ENCODE measurements at places on chromosomes 13 and 19.

DNA sequence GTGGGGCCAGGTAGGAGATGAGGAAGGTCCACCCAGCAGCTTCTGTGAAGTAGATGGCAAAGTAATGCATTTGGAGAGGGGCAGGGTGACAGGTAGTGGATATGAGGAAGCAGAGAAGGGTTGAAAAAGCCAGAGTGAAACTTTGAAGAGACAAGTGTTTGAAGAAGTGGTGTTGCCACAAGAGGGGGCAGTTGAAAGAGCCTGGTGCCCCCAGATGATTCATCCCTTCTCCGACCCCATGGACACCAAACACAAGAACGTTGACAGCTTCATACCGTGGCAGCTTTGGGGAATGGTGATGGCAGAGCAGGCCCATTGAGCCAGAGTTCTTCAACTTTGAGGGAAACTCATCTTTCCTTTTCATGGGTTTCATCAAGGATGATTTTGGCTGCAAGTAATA is 19.9 kb downstream of the IFNL3 start:
- no peak for DNase-seq

- DNase-seq, result no peak
Observed at GRCh38 chr13:53052675-53053074, 24.1 kb downstream of the OLFM4 start.

- DNase-seq, result no peak
Observed at GRCh38 chr19:48713041-48713863, 6.3 kb downstream of the MAMSTR start.

GRCh38 chr13:64314331-64314730 is 2898.7 kb upstream of the PCDH20 start:
- DNase-seq, result no peak

GRCh38 chr13:110625771-110626321 is 10.5 kb downstream of the NAXD start:
- DNase-seq, result no peak

DNA sequence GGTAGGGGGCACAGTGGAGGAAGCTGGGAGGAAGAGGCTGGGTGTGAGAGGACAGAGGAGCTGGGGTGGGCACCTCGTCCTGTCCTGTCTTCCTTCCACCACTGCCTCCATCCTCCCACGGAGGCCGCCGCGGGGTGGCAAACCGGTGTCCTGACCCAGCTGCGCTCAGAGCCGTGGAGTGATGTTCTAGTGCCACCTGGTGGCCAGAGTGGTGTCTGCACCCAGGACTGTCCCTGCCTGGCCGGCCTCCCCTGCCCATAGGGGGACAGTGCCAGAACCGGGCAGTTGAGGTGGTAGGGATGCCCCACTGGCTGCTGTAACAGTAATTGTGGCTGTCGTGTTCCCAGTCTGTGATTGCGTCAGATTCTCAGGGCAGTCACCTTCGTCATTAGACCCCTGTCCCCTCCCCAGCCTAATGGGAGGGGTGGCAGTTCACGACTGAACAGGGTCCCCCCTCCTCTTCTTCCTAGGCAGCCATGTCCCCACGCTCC is 11.1 kb upstream of the ARRDC2 start:
- DNase-seq, result no peak

- DNase-seq, result no peak
Observed at GRCh38 chr13:72853000-72853399, 71.1 kb downstream of the PIBF1 start.

- no peak for DNase-seq
Observed at GRCh38 chr13:110274687-110275086, 32.3 kb downstream of the COL4A1 start.

- DNase-seq, result no peak
Observed at GRCh38 chr13:35594096-35594495, 117.6 kb upstream of the MAB21L1 start.

DNA sequence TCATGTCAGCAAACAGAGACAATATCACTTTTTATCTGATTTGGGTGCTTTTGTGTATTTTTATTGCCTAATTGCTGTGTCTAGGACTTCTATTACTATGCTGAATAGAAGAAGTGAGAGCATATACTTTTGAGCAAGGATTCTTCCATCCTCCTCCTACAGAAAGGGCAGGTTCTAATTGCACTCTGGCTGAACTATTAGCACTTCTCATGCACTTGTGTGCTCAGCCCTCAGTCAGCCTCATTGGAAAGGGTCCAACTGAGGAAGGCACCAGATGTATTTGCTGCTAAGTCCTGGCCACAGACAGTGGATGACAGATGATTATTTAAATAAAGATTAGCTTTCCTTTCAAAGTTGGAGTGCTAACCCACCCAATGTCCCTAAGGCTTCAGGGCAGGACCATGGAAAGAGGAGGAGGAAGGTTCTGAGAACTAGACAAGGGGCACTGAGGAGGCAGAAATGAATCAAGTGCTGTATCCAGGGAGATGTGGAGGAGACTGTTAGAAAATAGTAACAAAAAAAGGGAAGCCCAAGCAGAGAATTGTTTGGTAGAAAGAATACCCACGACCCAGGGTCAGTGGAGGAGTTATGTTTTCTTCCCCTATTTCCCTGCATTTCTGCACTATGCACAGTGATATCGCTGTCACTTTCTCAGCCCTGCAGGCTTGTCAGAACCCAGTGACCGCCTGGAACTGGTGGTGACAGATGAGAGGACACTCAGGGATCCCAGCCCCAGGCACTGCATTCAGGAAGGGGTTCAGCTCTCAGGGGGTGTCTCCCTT is 8.0 kb downstream of the LILRB4 start:
- no peak for DNase-seq

- DNase-seq, result no peak
Observed at GRCh38 chr19:6384381-6384780, 8.6 kb downstream of the GTF2F1 start.

GRCh38 chr13:49580980-49581680 is 4.2 kb downstream of the RCBTB1 start:
- no peak for DNase-seq

DNA sequence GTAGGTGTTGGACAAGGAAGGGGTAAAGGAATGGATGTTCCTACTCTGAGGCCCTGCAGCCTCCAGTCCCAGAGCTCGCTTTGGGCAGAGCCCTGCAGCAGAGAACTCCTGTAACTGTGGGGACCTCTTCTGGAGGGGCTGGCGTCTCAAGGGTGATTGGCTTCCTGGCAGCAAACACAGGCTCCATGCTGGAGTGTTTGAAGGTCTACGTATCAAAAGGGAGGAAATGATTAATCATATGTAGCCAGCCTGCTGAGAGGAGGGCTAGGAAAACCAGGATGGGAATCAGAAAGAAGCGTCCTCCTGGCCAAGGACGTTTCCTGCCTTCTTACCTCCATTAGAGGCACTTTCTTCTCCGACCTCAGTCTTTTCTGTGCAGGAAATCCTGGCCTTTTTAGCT is 208.5 kb downstream of the TSHZ3 start:
- DNase-seq, result peak; percentile 18

DNA sequence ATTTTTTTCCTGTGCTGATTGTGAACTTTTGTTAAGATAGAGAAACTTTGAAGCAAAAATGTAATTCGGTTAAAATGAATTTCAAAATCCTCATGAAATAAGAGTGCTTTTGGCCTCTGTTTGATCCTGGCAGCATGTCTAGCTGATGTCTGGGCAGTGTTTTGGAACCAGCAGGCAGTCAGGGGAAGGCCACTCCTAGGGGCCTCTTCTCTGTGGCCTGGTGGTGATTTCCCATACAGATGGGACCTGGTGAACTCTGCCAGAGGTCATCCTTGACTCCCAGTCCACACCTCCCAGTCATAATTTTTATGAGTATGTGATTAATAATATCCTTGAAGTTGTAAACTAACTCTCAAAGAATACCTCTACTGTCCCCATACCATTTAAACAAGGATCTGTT is 226.6 kb downstream of the PCCA start:
- DNase-seq, result no peak

DNA sequence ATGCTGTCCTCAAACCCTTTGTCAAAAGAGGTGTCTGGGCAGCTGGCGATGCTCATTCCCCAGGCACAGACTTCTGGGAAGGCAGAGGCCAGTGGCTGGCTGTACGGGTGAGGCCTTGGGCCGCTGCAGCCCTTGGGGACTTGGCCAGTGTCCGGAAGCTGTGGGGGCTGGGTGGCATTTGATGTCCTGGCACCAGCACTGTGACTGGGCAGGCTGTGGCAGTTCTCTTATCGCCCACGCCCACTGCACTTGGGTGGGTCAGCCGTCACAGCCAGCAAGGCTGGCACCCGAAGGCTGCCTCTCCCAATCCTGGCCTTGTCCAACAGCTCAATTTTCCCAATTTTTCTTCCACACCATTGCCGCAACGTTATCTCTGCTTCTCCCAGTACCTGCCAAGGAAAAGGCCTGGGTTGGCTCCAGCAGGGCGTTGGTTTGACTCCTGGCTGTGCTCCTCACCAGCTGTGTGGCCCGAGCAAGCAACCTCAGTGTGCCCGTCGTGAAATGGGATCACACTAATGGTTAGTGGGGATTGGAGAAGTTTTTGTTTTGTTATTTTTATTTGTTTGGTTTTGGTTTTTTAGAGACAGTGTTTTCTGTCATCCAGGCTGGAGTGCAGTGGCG is 12.7 kb upstream of the SLC44A2 start:
- DNase-seq, result no peak

DNA sequence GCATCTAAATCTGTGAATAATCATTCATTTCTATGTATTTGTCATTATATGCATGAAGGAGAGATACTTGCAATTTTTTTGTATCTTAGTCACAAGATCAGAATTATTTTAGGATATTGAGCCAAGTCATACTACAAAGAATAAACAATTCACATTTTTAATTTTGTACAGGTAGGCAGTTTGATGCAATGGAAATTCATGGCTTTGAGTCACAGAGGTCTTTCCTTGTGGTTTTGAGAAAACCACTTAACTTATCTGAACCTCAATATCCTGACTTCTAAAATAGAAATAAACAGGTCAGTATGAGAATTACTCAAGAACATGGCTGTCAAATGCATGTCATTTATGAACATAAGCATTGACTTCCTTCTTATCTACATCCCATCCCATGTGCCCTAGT is 221.4 kb upstream of the SLC10A2 start:
- DNase-seq, result no peak

DNA sequence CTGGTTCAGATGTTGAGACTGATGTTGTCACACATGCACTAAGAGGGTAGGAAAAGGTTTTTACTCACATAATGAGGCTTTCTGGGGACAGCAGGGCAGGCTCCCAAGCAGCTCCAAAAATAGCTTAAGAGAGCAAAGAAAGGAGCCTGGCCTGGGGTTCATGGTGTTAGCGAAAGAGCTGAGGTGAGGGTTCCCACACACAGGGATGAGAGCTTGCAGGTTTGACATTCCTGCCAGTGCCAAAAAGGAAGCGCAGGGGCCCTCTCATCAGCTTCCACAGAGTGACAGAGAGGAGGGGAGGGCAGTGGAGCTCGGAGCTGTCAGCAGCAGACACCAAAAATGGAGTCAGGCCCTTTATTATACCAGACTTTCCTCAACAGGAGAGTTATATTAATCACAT is 65.5 kb upstream of the FAM216B start:
- DNase-seq, result no peak

GRCh38 chr13:106172176-106172905 is 363.1 kb downstream of the EFNB2 start:
- no peak for DNase-seq

GRCh38 chr13:64855506-64855905 is 2374.6 kb downstream of the PCDH9 start:
- no peak for DNase-seq

DNA sequence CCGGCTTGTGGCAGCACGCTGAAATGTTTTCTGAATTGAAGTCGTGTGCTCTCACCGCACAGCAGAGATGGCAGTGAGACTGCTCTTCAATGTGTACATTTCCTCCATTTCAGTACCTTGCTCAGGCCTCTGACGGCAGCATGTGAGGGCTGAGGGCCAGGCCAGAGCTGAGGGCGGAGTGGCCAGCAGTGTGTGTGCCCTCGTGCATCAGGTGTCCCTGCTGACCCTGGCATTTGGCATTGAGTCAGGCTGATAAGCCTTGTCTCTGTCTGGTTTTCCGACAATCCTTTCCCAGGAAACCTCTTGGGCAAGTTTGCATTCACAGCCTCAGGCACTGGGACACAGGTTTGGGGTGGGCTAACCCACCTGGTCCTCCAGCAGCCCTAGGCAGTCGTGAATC is 62.3 kb downstream of the EFNB2 start:
- DNase-seq, result no peak

GRCh38 chr19:2059422-2060201 is 8.6 kb upstream of the MKNK2 start:
- DNase-seq, result no peak

- no peak for DNase-seq
Observed at GRCh38 chr13:21465710-21466160, 6.6 kb upstream of the ZDHHC20 start.

- no peak for DNase-seq
Observed at GRCh38 chr19:3057275-3057714, 5.0 kb downstream of the TLE5 start.

DNA sequence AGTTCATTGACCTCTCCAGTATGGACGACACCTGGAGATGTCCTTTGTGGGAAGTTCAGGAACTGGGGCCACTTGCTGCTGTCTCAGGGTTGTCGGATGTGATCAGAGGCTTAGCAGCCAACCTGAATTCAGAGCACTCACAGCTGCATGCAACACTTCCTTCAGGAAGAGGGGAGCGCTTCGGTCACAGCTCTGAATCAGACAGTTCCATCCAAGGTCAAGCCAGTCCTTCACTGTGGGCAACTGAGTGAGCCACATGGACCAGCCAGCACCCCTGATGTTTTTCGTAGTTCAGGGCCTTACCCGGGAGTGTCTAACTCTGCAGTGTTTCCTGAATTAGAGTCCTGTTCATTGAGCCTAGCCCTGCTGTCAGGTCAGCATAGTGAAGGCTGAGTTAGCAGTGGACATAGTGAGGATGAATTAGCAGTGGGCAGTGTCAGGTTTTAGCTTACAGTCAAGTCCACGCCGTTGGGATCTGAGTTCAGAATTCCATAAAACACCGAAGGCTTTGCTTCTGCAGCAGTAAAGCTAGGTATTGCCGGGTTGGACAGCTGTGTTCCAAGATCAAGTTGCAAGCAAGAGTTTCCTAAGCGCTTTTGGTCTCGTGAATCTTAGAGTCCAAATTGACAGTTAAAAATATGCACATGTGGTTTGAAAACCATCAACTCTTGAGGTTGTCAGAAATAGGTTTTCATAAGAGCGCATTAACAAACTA is 5.1 kb downstream of the ZNF555 start:
- DNase-seq, result no peak

DNA sequence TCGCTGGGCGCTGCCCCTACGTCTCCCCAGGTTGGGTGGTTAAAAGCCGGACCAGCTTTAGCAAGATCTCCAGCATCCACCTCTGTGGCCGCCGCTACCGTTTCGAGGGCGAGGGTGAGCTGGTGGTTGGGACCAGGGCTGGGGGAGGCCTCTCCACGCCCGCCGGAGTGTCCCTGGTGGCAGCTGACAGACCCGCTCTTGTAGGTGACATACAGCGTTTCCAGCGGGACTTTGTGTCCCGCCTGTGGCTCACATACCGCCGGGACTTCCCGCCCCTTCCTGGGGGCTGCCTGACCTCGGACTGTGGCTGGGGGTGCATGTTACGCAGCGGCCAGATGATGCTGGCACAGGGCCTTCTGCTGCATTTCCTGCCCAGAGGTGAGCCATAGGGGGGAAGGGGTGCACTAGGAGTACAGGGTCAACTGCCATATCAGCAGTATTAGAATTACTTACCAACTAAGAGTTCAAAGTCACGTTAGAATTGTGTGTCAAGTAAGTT is 1.1 kb downstream of the ATG4D start:
- no peak for DNase-seq

- no peak for DNase-seq
Observed at GRCh38 chr13:69069554-69070133, 1038.0 kb upstream of the ATXN8OS start.

All from glomerular endothelial cell (primary cell).